ENCODE measurements at places on chromosomes 5 and 9.

- DNase-seq = peak; percentile 22
Measured at GRCh38 chr9:93051680-93052089, 6.8 kb upstream of the SUSD3 start.

DNA sequence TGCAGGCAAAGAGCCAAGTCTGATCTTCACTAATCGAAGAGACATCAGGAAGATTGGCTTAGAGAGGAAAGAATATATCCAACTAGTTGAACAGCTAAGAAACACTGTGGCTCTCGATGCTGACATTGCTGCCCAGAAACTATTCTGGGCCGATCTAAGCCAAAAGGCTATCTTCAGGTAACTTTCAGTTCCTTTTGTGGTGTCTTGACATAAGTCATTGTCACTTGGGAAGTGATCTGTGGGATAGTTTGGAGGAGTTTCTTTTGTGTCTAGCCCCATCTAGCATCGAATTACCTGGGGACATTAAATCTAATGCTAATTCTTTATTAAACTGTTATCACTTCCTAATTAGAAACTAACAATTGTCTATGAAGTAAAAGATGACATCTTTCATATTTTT lies 24.0 kb downstream of the VLDLR start:
- DNase-seq = no peak

GRCh38 chr5:133945568-133945967 lies 22.9 kb downstream of the C5orf15 start:
- no peak for DNase-seq

GRCh38 chr5:131773805-131774204 lies 23.0 kb downstream of the FNIP1 start:
- no peak for DNase-seq

DNA sequence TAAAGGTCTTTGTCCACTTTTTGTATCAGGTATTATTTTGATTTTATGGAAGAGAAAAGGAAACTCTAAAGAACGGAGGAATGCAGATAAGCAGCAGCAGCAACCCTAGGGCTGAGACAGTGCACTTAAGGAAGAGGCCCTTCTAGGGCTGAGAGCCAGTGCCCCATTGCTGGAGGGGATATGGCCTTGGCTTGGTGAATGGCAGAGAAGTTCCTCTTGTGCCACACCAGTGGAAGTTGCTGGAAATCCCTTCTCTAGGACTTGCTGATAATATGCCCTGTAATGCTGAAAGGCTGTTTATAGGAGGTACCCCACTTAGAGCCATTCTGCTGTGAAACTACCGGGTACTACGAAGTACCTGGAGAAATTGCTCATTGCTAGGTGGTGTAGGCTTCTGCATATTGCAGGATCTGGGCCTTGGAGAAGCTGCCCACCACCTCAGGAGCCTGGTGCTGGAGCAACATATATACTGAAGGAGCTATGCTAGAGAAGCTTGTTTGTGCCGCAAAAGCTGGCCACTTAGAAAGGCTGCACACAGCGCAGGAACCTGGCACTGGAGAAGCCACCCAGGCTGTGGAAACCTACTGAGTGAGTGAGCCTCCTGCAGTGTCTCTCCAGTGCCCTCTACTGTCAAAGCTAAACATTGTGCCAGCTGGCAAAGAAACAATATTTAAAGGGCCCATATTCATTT lies 9.6 kb upstream of the UBTD2 start:
- DNase-seq = peak; percentile 91

DNA sequence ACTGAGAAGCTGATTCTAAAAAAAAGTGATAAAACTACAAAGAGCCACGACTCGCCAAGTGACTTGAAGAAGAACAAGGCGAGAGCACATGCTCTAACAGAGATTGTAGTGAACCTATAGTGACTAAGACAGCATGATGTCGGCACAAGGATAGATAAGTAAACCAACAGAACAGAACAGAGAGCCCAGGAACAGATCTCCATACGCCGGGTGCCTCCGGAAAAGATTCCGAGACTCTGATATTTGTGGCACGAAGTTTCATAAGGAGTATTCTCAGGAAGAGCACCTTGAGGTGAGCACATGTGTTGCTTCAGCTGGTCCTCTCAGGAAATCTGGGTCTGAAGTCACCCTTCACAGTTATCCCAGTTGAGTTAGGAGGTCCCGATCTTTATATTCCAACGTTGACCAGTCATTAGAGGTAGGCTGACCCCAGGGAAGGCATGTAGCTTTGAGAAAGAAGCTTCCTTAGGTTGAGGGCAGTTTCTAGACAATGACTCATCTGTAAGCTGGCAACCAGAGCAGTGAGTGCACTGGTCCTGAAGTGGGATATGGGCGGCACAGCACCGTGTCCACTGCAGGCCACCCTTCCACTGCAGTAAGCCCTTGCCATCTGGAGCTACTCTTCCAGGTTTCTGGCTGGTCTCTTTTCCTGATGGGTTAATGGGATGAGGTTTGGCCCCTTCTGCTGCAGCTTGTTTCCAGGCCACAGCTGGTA lies 13.6 kb upstream of the CLK4 start:
- no peak for DNase-seq

- DNase-seq = no peak
Measured at GRCh38 chr5:88808153-88808552, 74.8 kb downstream of the MEF2C start.

DNA sequence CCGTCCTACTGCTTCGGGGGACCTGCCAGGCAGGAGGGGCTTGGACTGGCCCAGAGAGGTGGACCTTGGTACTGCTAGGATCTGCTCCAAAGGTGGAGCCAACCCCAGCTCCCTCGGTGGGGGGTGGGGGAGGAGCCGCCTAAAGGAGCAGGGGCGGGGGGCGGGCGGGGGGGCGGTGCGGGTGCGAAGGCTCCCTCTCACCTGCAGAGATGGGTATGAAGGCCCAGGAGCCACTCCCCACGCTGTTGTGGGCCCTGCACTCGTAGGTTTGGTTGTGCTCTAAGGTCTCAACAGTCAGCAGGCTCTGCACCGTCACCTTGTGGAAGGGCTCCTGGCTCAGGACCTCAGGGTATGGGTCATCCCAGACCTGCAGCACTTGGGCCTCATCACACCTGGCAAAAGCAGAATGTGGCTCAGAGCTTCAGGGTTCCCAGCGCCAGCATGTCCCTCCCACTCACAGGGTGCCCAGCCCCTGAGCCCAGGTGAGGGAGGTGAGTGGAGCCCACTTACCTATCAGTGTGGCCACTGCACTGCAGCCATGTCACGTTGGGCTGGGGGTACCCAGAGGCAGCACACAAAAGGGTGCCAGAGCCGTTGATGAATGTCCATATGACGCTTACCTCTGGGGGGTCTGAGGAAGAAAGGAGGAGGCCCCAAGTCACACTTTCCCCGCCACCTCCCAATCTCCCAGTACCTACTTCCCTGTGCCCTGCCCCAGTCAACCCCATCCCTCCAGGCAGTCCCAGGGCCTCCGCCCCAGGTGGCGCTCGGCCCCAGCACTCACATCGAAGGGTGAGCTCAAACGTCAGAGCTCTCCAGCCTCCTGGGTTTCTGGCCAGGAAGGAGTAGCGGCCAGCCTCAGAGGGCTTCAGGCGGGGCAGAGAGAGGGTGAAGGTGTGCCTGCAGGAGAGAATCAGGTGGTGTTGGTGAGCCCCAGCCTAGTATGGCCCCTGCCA lies 16.4 kb downstream of the CSF1R start:
- no peak for DNase-seq

Data from adipocyte (in vitro differentiated cells).